RWPE2 (cell line): ENCODE measurements at places on chromosomes 4 and X.

DNA sequence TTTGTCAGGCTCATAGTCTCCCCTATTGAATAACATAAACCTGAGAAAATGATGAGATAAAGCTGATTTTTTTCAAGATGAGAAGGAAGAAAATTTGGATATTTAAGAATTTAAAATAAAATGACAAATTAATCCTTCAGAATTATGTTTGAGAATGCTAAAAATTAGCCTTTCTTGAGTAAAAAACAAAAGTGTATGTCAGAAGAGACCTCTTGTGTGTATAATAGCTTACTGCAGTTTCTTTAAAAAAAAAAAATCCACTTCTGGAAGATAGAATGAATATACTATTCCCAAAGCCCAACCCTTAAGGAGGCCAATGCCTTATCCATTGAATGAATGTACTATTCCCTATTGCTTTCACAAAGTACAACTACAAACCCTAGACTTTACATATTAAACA, 281.8 kb downstream of the RAPGEF2 start:
- no peaks in the 10 kb centered on the region for H3K36me3 ChIP-seq
- no peak overlapping the region for H3K27ac ChIP-seq
- no peak for DNase-seq
- H3K4me1 ChIP-seq = peaks cover 4% of the 10 kb centered on the region
- no peak overlapping the region for H3K4me3 ChIP-seq

- H3K27me3 ChIP-seq = no peaks in the 10 kb centered on the region
- no peaks in the 10 kb centered on the region for H3K36me3 ChIP-seq
- DNase-seq = no peak
- no peak overlapping the region for H3K27ac ChIP-seq
- H3K4me3 ChIP-seq = no peak overlapping the region
Measured at GRCh38 chrX:24242649-24243175, 71.2 kb downstream of the SUPT20HL2 start.

- no peaks in the 10 kb centered on the region for H3K36me3 ChIP-seq
- DNase-seq = no peak
- no peak overlapping the region for H3K4me3 ChIP-seq
- H3K27ac ChIP-seq = no peak overlapping the region
- H3K4me1 ChIP-seq = no peaks in the 10 kb centered on the region
Measured at GRCh38 chrX:135383249-135383648, 38.5 kb upstream of the SMIM10L2A start.

DNA sequence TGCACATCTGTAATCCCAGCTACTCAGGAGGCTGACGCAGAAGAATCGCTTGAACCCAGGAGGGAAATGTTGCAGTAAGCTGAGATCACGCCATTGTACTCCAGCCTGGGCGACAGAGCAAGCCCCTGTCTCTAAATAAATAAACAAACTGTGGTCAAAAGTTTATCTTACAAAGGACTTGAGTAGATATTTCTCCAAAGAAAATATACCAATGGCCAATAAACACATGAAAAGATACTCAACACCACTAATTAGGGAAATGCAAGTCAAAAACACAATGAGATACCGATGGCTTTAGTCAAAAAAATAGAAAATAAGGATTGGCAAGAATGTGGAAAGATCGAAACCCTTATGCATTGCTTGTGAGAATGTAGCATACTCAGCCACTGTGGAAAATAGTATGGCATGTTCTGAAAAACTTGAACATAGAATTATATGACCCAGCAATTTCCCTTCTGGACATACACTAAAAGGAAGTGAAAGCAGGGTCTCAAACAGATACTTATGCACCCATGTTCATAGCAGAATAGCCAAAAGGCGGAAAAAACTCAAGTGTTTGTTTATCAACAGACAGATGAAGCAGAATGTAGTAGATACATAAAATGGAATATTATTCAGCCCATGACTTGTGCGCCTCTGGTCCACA, 2.0 kb upstream of the CFAP97 start:
- peaks cover 8% of the 10 kb centered on the region for H3K4me1 ChIP-seq
- no peak overlapping the region for H3K4me3 ChIP-seq
- H3K27me3 ChIP-seq = no peaks in the 10 kb centered on the region
- DNase-seq = no peak
- H3K36me3 ChIP-seq = no peaks in the 10 kb centered on the region

- no peak overlapping the region for H3K4me3 ChIP-seq
- H3K27me3 ChIP-seq = no peaks in the 10 kb centered on the region
- no peaks in the 10 kb centered on the region for H3K36me3 ChIP-seq
- peaks cover 19% of the 10 kb centered on the region for H3K4me1 ChIP-seq
- H3K27ac ChIP-seq = no peak overlapping the region
Measured at GRCh38 chr4:113825272-113825671, 63.7 kb upstream of the CAMK2D start.

DNA sequence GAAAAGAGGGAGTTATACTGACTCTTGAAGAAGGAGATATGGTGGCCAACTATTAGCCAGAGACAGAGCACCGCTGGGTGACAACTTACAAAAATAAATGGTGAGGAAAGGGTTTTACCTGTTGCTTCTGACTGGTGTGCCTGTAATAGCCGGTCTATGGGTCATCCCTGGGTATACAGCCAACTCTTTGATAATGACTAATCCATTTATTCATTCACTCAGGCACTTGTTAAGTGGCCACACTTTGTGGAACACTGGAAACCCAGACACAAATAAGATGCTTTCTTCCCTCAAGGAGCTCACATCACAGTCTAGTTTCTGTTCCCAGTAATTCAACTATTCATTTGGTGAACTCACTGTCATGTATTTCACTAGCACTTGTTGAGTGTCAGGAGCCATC, 13.2 kb upstream of the CAPN6 start:
- no peak overlapping the region for H3K27ac ChIP-seq
- no peaks in the 10 kb centered on the region for H3K4me1 ChIP-seq
- H3K36me3 ChIP-seq = no peaks in the 10 kb centered on the region
- no peak overlapping the region for H3K4me3 ChIP-seq
- H3K27me3 ChIP-seq = no peaks in the 10 kb centered on the region

DNA sequence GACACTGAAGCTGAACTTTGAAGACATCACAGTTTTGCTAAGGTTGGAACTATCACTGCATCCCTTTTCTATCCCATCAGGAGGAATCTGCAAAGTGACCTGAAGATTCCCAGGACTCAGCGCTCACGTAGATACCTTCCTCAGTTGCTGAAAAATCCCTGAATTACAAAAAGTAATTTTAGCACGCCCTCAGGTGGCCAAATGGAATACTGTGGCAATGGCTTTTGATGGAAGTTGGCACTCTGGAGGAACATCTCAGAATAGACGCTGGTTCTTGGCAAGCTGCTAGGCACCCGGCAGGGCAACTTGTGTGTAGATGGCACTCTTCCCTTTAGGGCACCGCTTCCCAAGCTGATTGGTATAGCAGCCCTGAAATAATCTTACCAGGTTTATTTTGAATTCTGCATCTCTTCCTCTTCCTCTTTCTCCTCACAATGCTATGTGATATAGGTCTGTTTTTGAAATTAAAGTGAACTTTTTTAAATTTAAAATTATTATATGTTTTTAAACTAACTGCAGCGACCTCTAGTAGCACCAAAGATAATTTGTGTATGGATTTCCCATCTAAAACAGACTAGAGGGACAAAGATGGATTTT, 16.3 kb upstream of the ESX1 start:
- no peak overlapping the region for H3K4me3 ChIP-seq
- H3K27me3 ChIP-seq = no peaks in the 10 kb centered on the region
- no peak overlapping the region for H3K27ac ChIP-seq
- no peaks in the 10 kb centered on the region for H3K4me1 ChIP-seq
- H3K36me3 ChIP-seq = no peaks in the 10 kb centered on the region
- DNase-seq = no peak

GRCh38 chr4:126539771-126540170, 1093.0 kb upstream of the INTU start:
- no peak overlapping the region for H3K27ac ChIP-seq

GRCh38 chr4:184983672-184984356, 34.5 kb upstream of the HELT start:
- H3K27me3 ChIP-seq = no peaks in the 10 kb centered on the region
- H3K36me3 ChIP-seq = no peaks in the 10 kb centered on the region
- no peak for DNase-seq
- H3K4me3 ChIP-seq = no peak overlapping the region

- no peak for DNase-seq
- H3K4me3 ChIP-seq = no peak overlapping the region
- no peak overlapping the region for H3K27ac ChIP-seq
- H3K27me3 ChIP-seq = peaks cover 3% of the 10 kb centered on the region
- H3K4me1 ChIP-seq = no peaks in the 10 kb centered on the region
Measured at GRCh38 chr4:37054531-37055077, 189.9 kb upstream of the NWD2 start.

DNA sequence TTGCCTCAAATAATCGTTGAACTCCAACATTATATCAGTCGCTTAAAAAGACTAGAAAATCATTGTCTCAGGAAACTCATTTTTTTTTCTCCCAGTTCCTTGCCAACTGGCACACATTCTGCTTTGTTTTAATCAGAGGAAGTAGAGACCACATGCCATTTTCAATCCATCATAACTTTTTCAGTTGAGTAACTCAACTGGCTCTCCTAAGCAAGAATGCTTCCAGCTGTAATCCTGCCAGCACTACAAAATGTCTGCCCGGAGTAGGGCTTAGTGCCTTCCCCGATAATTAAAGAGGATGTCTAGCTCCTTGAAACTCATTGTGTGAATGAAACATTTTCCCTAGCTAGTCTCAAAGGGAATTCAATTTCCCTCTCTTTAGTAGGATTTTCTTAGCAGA, 33.0 kb downstream of the FREM3 start:
- H3K4me1 ChIP-seq = no peaks in the 10 kb centered on the region
- H3K27me3 ChIP-seq = no peaks in the 10 kb centered on the region
- H3K36me3 ChIP-seq = no peaks in the 10 kb centered on the region
- no peak overlapping the region for H3K27ac ChIP-seq
- no peak overlapping the region for H3K4me3 ChIP-seq

- H3K36me3 ChIP-seq = no peaks in the 10 kb centered on the region
- H3K4me3 ChIP-seq = no peak overlapping the region
- H3K4me1 ChIP-seq = no peaks in the 10 kb centered on the region
- no peaks in the 10 kb centered on the region for H3K27me3 ChIP-seq
- no peak for DNase-seq
- H3K27ac ChIP-seq = no peak overlapping the region
Measured at GRCh38 chrX:34404386-34405070, 252.6 kb downstream of the TMEM47 start.

DNA sequence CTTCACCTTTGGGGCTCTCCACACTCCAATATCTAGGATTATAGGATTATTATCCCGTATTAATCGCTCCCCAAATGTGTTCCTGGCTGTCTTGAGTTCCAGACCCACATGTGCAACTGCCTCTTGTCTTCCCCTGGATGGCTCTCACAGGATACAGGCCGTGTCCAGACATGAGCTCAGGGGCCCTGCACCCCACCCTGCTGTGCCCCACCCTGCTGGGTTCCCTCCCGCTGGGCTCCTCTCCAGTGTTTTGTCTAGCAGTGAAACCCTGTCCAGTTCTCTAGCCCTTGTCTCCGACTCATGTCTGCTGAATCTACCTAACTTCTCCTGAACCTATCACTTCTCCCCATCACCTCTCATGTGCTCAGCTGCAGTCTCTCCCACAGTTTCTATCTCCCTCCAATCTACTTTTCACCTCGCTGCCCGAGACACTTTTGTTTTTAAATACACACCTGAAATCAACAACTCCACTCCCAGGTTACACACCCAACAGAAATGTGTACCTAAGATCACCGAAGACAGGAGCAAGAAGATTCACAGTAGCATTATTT, 2.0 kb downstream of the RNF212 start:
- no peaks in the 10 kb centered on the region for H3K36me3 ChIP-seq
- no peak overlapping the region for H3K27ac ChIP-seq
- peaks cover 6% of the 10 kb centered on the region for H3K4me1 ChIP-seq
- H3K4me3 ChIP-seq = no peak overlapping the region
- DNase-seq = no peak

DNA sequence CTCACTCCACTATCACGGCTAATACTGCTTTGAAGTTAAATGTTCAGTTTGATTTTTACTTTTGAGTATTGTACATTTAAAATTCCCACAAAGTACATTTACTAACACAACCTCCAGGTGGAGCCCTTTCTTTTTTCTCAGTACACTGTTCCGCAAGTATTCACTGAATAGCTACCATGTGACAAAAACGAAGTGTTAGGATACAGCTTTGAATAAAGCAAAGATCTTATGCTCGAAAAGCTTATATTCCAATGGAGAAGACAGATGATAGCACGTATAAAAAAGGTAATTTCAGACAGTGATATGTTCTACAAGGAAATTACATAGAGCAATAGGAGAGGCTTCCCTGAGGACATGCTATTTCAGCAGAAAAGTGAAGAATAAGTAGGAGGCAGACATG, 60.7 kb upstream of the ABCG2 start:
- H3K4me1 ChIP-seq = no peaks in the 10 kb centered on the region
- no peak overlapping the region for H3K27ac ChIP-seq
- no peak for DNase-seq
- H3K4me3 ChIP-seq = no peak overlapping the region
- no peaks in the 10 kb centered on the region for H3K27me3 ChIP-seq

DNA sequence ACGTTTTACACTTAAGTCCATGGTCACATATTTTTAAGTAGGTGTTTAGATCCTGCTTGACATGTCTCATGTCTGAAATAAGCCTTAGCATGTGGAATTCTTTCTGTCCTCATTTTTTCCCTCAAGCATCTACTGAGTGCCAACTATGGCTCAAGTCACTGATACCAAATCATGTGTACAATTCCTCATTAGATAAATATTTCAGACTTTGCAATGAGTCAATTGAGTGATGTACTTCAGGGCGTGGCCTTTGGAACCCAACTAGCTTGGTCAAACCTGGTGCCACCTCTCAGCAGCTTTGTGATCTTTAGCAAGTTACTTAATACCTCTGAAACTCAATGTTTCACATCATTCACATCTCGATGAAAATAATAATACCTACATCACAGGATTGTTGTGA, 12.6 kb upstream of the JADE1 start:
- H3K27ac ChIP-seq = no peak overlapping the region
- no peak for DNase-seq
- H3K36me3 ChIP-seq = no peaks in the 10 kb centered on the region

DNA sequence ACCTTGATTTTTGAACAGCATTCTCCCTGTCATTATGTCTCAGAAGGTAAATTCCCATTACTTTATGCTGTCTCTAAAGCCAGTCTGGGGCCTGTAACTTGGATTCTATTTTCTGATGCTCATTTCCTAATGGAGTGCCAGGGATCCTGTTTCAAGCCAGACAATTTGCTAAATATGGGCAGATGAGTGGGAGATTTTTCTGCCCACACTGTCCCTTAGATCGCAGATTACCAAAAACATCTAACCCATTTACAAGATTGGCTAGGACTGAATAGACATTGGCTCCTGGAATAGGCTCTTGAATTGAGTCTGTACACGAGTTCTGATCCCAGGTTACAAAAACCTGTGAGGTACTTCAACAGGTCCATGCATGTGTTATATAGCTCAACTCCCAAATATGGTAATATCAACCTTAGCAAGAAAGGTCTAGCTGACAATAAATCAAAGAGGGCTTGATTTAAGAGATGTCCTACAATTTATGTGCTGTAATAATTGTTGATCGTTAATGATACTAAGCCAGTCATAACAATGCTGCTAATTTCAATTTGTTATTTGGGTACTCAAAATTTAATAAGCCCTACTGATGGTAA, 5.7 kb downstream of the GPC3 start:
- DNase-seq = no peak
- H3K4me3 ChIP-seq = no peak overlapping the region
- H3K4me1 ChIP-seq = no peaks in the 10 kb centered on the region
- no peaks in the 10 kb centered on the region for H3K27me3 ChIP-seq

GRCh38 chr4:169627307-169627706, 6.9 kb downstream of the CLCN3 start:
- H3K4me3 ChIP-seq = no peak overlapping the region
- H3K36me3 ChIP-seq = no peaks in the 10 kb centered on the region
- DNase-seq = no peak
- peaks cover 9% of the 10 kb centered on the region for H3K4me1 ChIP-seq
